ENCODE measurements at places on chromosomes 16 and 17.

- DNase-seq = no peak
Observed at GRCh38 chr16:30870904-30871303, 23.0 kb downstream of the BCL7C start.

DNA sequence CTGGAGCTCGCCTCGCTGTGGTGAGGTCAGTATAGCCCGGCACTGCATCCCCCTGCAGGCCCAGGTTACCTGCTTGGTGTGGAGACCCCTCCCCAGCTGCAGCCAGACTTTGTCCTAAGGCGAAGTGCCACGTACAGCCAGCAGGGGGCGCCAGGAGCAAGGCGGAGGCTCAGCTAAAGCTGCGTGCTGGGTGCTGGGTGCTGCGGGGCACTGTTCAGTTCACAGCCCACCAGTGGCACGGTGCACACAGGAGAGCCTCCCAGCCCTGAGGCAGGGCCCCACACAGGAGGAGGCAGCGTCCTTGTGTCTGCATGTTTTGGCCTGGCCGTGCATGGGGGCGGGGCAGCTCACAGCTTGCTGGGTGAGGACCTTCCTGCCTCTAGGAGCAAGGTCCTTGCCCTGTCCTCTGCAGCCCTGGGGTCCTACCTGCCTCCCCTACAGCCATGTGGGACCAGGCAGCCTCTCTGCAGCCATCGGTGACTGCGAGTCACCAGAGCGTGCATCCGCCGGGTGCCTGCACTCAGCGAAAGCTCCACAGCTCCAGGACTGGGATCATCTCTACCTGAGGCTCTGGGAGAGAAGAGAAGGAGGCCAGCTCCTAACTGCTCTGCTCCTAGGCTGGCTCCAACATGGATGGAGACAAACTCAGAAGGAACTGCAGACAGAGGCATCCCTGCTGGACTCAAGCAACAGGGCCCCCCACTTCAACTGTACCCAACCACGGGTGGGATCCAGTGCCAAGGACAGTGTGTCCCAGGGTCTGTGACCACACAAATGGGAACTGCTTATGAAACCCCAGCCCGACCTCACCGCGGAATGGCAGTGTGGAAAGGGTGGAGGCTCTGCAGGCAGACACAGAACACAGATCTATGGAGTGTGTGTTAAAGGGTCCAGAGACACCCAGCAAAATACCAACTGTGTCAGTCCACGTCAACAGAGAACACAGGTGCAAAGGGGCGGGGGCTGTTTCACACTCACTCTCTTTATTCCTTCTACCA, 19.0 kb downstream of the SLC7A5 start:
- DNase-seq = peak; percentile 44

DNA sequence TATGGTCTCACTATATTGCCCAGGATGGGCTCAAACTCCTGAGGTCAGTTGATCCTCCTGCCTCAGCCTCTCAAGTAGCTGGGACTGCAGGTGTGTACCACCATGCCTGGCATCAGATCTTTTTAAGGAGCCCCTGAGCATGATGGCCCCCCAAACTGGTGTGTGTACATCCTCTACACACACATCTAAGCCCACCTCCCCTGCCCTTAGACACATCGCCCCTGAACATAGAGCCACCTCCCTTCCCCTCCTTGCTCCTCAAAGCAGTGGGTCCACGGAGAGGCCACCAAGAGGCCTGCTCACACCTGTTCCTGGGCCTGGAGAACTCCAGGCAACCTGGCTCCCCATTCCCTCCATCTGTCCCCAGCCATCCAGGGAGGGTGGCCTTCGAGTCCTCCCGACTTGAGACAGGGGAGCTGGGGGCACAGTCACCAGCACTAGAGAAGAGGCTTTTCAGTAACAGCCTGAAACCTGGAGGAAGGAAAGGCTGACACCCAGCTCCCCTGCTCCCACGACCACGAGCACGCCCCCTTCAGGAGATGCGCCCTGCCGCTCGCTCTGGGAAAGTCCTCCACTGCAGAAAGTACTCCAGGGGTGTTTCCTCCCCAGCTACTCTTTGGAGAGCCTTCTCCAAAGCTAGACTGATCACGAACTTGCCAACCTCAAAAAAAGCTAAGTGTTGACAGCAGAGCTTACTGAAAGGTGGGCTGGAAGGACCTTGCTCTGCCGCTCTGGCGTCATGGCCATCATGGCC, 12.6 kb upstream of the PRR29 start:
- no peak for DNase-seq

GRCh38 chr16:24141466-24141865, 114.7 kb upstream of the CACNG3 start:
- DNase-seq = no peak

- DNase-seq = no peak
Observed at GRCh38 chr17:78808163-78808562, 26.1 kb upstream of the CYTH1 start.

- no peak for DNase-seq
Observed at GRCh38 chr17:78648293-78648692, 71.1 kb upstream of the DNAH17 start.

DNA sequence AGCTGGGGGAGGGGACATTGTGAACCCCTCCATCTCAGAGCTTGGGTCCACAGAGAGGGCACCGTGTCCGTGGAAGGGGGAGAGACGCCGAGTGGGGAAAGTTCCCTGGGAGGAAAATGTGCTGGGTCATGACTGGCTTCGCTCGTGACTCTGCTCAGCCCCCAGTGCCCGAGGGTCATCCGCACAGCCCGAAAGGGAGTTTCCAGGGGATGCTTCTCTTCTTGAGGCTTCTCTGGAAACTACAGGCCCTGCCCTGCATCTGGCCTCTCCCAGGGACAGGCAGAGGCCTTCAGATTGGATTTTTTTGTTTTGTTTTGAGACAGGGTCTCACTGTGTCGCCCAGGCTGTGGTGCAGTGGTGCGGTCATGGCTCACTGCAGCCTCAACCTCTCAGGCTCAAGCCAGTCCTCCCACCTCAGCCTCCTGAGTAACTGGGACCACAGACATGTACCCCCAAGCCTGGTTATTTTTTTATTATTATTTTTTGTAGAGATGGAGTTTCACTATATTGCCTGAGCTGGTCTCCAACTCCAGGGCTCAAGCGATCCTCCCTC, 9.8 kb upstream of the GSE1 start:
- no peak for DNase-seq

GRCh38 chr17:4908711-4909496, 6.0 kb upstream of the CHRNE start:
- DNase-seq = peak; percentile 52

DNA sequence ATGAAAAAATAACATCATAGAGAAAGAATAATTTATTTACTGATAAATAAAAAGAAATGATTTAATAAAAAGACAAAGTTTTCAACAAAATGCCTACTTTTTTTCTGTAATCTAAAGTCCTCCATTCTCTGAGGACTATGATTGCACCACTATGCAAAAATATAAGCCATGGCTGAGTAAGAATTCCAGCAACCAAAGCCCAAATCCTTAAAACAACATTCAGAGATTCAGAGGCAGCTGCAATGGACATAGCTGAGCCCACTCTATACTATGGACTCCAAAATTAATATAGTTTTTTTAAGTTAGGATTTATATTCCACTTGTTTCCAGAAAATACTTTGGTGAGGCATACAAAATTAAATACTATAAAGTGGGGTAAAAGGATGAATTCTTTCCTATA, 169.5 kb upstream of the C17orf78 start:
- DNase-seq = no peak

DNA sequence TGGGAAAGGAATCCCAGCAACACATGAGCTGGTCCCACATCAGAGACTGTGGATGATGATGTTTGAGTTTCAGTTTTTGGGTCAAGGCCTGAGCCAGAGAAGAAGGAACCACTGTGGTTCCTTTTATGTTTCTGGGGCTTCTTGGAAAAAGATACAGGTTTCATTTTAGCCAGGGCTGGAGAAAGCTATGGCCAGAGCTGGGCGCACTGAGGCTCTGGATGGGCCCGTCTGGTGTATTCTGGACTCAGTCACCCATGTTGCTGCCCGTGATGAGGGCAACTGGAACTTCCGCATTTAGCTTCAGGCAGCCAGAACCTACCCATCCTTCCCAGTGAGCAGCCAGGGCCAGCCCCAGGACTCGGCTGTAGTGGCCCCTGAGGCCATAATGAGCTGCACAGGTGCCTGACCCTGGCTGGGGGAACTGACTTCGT, 15.0 kb upstream of the PITPNA start:
- DNase-seq = no peak

DNA sequence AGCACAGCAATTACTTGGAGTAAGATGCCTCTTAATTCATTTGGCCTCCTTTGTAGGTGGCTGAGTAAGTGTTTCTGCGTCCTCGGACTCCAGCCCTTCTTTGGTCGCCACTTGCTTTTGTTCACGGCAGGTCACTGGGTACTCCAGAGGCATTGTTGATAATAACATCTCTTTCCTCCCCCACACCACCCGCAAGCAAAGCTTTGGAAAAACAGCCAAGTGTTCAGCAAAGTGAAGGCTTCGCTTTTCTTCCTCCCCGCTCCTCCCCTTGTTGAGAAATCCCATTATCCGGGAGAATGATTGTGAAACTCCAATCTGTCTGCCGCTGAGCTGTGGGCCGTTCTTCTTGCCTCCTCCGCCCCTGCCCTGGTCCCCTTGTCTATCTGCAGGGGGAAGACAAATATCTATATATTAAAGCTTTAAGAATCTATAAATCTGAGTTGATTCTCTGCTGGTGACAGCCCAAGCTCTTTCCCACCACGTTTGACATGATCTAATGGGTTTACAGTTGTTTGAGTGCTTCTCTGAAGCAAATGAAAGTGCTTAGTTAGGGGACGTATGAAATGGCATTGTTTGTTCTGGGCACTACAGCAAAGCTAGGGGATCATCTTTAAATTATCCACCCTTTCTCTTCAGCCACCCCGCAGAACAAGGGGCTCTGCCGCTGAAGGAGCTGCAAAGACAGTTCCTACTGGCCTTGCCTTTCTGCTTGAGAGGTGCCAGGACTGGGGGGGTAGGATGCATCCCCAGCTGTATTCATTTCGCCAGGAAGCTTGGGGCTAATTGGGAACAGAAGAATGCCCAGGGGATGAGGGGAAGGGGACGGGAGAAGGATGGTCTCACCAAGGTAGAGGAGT, 167.1 kb downstream of the CCDC182 start:
- peak; percentile 41 for DNase-seq

DNA sequence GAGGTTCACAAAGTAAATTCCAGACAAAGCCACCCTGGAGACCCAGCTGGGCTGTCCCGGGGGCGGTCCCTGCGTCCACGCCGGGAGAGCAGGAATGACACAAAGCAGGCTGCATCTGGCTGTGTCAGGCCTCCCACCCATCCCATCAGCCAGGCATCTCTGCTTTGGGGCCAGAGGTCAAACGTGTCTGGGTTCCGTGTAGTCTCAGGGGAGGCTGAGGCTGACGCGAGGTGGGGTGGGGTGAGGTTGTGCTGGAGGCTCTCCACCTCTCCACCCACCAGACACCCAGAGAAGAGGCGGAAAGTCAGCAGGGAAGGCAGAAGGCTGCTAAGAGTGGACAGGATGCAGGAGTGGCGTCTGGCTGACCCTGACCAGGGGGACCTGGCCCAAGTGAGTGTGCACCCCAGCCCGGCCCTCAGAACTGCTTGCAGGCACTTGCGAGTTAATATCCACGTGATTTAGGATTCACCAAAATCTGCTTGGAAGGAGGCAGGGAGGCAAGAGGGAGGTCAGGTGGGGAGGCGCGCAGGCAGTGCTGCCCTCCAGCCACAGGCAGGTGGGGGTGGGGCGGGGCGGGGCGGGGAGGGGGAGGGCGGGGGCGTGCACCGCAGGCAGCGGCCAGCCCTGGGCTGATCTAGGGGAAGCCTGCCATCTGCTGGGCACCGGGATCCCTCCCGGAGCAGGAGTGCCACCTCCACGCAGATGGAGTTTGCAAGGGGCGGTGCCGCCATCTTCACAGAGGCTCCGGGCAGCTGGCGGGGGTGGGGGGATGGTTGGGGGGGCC, 44.3 kb downstream of the TBC1D16 start:
- peak; percentile 83 for DNase-seq

GRCh38 chr17:41416479-41416878, 7.9 kb downstream of the KRT37 start:
- DNase-seq = no peak

DNA sequence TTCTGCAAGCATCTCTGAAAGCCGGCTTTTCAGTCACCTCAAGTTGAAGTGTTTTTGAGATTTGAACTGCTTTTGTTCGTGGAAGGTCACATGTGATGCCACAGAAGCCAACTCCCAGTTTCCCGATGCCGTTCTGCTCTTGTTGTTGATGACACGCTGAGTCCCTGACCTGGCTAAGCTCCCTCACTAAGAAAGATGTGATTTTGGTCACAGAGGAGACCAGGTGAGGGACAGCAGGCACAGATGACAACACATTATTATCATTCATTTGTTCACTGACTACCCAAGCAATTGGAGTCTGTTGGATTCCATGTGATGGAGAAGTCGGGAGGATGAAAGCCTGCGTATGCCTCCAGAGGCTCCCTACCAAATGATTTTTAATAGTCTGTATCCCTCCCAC, 822.4 kb upstream of the RBFOX1 start:
- no peak for DNase-seq
